ENCODE measurements at places on chromosomes 2 and 18.

DNA sequence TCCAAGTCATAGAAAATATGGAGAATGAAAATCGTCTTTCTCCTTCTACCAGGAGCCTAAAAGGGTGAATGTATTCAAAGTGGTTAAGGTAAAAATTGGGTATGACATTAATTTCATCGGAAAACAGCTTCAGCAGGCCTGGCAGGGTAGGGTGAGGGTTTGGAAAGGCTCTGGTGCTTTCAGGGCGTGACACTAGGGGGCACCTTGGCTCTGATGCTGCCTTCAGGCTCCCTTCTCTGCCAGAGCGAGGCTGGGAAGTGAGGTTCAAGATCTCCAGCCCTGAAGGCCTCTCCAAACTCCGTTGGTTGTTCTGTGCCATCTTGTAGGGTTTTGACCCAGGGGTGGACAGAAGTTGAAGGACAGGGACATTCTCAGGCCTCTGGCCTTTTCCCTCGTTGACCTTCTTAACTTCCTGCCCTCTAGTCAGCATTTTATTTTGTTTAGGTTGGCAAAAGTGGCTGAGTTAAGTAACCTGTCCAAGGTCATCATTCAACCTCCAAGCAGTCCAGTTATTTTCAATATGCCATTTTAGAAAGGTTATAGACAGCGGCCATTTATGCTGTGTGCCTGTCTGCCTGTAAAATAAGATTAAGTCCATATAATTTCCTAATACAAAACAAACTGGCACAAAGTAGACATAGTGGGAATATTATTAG, 40.3 kb downstream of the EML6 start:
- DNase-seq, result no peak

GRCh38 chr2:172177996-172178395, 75.3 kb upstream of the DLX2 start:
- no peak for DNase-seq

- DNase-seq, result peak; percentile 15
Measured at GRCh38 chr2:240840435-240841060, 20.5 kb upstream of the KIF1A start.

- no peak for DNase-seq
Measured at GRCh38 chr18:59823596-59824195, 76.1 kb upstream of the PMAIP1 start.

DNA sequence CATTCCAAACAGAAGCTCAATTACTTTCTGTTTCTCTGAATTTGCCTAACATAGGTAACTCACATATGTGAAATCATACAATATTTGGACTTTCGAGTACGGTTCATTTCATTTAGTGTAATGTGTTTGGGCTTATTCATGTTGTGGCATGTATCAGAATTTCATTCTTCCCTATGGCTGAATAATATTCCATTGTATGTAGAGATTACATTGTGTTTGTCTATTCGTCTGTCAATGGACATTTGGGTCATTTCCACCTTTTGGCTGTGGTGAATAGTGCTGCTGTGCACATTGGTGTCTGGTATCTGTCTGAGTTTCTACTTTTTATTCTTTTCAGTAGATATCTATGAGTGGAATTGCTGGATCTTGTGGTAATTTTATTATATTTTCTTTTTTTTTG, 43.9 kb downstream of the LBH start:
- DNase-seq, result no peak

- no peak for DNase-seq
Measured at GRCh38 chr18:60018618-60019462, 119.0 kb downstream of the PMAIP1 start.

GRCh38 chr18:5237083-5237722, 40.1 kb upstream of the AKAIN1 start:
- no peak for DNase-seq

DNA sequence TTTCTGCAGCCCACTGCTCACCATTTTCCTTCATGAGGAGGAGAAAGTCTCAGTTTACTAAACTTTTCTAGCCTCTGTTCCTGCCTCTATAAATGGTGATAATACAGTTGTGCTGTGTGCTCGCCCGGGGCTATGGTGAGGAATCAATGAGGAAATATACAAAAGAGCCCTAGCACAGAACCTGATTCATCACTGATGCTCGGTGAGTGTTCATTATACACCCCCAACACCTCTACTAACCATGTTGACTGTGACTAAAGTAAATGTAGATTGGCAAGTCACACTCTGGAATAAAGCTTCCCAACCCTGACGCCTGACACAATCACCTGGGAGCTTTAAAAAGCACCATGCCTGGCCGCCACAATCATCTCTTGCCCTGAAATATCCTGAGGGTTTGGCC, 118.8 kb upstream of the CYP1B1 start:
- DNase-seq, result no peak

DNA sequence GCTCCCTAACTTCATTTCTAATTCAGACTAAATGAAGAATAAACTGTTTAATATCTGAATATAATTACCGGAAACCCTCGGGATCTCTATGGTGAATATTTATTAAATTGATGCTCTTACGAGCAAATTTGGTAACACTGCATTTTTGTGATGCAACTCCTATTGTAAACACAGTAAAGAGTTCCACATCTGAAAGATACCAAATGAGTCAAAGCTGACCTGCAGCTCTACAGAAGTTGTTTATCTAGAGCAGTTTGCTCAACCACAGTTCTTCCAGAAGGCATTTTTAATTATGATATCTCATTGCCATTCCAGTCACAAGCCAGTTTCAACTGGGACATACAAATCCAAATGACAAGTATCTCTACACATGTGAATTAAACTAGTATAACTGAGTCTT, 129.7 kb downstream of the PKP4 start:
- no peak for DNase-seq

- DNase-seq, result no peak
Measured at GRCh38 chr2:239402666-239403065, 1.8 kb upstream of the HDAC4 start.

DNA sequence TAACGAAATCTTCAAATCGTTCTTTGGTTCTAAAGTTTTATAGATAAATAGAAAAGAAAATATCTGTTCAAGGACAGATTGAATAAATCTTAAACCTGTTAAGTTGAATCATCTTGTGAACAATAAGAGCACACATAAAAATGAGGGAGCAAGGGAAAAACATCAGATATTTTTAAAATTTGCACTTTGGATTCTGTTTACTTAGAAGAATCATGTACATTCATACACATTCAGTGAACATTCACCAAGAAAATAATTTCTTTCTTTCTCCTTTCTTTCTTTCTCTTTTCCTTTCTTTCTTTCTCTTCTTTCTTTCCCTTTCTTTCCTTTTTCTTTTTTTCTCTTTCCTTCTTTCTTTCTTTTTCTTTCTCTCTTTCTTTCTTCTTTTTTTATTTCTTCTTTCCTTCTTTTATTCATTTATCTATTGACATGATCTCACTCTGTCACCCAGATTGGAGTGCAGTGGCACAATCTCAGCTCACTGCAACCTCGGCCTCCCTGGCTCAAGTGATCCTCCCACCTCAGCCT, 164.9 kb downstream of the PDE1A start:
- no peak for DNase-seq

- no peak for DNase-seq
Measured at GRCh38 chr2:53901192-53901591, 41.4 kb upstream of the GPR75 start.

GRCh38 chr2:68171146-68171545, 13.5 kb downstream of the PNO1 start:
- no peak for DNase-seq

DNA sequence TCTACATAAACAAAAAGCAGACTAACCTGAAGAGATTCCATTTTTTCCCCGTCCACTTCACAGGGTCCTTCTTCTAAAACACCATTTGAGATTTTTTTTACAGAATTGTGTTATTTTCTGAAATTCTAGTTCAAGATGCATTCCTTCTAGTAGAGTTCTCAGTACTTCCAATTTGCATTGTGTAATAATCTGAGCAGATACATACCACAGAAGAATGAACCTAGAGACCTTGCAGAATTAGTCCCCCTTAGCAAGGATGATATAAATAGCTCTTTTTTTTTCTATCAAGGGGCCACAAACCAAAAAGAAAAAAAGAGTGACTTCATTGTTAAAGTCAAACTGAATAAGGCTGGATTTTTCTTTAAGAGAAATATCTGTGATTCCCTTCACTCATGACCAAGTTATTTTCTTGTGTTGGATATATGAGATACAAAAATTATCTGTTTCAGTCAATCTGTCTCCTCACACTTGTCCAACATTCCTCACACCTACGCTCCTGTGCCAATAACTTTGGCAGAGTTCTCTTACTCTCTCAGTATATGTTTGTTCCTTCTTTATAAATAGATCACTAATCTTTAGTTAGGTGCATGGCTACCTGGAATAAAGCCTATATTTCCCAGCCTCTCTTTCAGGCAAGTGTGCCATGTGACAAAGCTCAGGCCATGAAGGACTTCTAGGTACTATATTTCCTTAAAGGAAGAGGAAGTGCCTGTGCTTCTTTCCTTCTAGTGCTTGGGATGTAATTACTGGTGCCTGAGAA, 183.5 kb downstream of the ZNF385B start:
- no peak for DNase-seq

DNA sequence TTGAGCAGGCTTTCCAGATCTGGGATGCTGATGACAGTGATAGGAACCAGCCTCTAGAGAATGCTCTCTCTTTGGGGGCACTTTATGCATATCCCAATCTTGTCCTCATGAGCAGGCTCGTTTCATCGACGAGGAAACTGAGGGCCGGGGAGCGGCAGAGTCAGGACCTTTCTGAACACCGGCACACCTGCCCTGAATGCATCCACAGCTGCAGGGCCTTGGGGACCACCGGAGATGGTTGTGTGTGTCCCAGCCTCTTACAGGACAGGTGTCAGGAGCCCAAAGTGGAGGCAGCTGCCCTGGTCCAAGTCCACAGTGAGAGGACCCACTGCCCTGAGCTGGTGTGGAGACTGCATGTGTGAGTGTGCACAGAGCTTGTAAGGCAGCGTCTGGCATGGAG, 47.6 kb upstream of the FAHD2A start:
- no peak for DNase-seq

DNA sequence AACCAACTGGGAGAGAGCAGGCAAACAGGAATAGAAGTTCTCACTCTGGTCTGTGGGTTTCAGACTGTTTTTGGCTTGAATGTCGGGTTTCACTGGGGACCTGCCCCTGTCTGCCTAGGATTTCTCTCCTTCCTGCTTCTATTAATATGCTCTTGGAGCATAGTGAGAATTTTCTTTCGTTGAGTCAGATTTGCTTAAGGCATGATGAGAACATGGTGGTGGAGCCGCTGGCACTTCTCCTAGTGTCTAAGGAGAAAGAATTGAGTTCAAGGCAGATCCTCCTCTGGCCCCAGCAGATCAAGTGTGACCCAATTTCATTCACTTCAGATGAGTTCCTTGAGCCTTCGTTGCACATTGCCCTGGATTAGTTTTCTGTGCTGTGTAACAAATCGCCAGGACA, 103.9 kb upstream of the HS6ST1 start:
- DNase-seq, result no peak

- no peak for DNase-seq
Measured at GRCh38 chr2:154694881-154695280, 3.6 kb upstream of the KCNJ3 start.

DNA sequence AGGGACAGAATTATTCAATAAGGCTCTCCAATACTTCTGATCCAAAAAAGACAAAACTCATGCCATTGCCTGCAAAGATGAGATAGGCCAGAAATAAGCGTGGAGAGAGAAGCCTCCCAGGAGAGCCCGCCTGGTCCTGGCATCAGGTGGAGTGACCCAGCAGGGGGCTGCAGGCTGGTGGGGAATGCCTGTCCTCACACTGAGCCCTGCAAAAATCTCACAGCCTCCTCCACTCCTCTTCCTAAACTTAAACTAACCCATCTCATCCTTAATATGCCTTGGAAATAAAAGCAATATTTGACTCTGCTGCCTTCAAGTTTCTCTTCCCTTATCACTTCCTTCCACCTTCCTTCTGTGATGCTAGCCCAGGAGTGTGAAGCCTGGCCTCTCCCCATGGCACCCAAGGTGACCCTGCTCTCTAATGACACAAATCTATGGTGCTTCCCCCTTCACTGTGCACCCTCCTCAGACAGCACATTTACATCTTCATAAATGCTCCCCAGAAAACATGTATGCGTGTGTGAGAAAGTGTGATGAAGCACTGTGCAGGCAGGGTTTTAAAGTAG, 218.4 kb downstream of the ANAPC1 start:
- no peak for DNase-seq

DNA sequence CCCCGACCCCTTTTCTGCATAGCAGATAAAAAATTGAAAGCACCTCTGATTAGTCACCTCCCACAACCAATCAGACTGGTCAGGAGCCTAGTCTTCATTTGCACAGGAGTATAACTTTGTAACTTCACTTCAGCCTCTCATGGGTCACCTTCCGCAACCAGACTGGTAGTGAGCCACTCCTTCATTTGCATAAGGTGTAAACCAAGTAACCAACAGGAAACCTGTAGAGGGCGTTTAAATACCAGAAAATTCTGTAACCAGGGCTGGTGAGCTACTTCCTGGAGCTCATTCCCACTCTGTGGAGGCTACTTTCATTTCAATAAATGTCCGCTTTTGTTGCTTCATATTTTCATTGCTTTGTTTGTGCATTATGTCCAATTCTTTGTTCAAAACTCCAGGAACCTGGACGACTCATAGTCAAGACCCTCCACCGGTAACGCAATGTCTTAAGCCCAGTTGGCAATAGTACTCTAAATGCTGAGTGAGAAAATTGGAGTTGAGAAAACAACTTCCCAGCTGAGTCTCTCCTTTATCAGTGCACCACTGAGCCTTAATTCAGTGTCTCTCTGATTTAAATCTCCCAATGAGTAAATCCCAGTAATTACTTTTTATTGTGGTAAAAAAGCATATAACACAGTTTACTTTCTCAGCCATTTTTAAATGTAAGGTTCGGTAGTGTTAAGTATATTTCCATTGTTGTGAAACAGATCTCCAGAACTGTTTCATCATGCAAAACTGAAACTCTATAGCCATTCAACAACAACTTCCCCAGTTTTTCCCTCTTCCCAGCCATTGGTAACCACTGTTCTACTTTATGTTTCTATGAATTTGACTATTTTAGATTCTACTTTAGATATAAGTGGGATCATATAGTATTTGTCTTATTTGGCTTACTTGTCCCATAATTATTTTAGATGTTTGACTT, 392.7 kb upstream of the SLC8A1 start:
- no peak for DNase-seq

DNA sequence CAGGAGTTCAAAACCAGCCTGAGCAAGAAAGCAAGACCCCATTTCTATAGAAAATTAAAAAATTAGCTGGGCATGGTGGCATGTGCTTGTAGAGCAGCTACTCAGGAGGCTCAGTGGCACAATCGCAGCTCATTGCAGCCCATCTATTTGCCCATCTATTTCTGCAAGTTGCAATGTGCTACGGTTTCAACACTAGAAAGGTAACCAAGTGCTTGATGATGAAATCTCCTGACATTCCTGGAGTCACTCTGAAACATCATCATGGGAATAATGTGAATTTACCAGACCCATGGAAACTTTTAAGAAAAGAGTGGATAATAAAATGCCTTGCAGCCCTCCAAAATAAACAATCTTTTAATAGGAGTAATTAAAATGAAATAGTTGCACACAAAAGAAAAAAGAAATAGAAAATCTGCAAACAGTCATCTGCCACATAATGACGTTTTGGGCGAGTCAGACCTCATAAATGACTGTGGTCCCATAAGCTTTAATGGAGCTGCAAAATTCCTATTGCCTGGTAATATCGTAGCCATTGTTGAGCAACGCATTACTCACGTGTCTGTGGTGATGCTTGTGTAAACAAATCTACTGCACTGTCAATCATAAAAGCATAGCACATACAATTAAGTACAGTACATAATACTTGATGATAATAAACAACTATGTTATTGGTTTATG, 46.6 kb upstream of the AMMECR1L start:
- no peak for DNase-seq

All from CD4-positive, alpha-beta memory T cell (primary cell).